ENCODE measurements at places on chromosomes 2 and 18. TPM values are rescaled to one million over a fixed set of nuclear protein-coding genes. Genes with fewer than 3 reads are reported as not detected.

DNA sequence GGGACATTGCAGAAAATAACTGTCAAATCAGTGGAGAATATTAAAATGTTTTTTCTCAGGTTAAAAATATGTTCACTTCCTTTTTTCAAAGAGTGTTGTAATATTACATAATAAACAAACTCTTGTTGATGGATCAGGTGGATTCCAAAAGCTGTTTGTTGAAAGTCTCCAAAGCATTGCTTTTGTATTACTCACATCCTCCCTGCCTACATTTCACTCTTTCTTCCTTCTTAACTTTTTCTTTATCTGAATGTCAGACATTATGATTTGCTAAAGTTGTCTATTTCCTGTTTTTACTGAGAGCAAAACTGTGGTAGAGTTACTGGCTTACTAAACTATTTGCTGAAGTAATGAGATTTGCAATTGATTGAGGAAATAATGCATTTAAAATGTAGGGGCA is 92.1 kb downstream of the CDH19 start:
- no peak for DNase-seq

GRCh38 chr2:19574778-19575260 is 216.4 kb upstream of the OSR1 start:
- DNase-seq: peak; percentile 48

DNA sequence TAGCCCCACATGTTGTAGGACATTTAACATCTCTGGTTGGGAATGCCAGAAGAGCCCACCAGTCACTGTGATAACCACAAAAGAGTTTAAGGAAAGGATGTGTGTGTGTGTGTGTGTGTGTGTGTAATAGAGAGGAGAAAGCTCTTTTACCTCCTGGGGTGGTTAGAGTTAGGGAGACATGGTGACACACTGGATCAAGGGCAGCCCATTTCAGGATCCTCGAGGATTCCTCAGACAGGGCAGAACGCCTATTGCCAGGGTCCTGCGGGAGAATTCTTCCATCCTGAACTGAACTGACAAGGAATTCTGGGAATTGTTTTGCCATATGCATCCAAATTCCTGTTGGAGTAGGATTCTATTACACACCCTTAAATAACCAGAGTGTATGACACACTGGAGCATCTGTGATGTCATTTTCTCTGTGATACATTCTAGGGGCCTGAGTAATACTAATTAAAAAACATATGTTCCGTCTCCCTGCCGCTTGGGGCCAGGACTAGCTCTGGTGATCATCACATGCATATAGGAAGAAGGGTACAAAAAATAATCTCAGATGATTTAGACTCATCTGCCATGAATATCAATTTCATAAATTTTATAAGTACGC is 156.4 kb upstream of the MMADHC start:
- DNase-seq: no peak

DNA sequence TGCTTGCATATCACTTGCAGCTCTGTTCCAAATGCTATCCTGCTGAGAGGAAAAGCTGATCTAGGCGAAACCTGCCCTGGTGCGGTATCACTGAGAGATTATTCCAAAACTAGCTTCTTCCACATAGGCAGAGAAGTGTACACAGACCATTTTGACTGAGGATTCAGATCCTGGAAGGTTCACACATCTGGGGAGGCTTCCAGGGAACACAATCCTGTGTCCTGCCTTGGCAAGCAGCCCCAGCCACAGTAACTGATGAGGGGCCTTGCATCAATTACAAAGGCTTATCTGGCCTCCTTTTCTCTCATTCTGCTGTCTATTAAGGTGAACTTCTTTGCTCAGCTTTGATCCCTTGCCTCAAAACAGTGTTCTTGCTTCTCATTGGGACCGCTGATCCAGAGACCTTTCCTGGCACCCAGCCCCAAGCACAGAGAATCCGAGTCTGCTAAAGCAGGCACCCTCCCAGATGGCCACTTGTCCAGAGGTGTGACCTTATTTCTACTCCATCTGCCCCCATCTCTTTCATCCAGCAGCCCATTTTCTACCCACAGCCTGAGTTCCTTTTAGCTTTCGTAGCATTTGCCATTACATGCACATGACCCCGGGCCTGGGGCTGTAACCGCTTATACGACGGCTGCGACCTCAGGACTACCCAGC is 52.3 kb upstream of the ZFP36L2 start:
- DNase-seq: no peak

DNA sequence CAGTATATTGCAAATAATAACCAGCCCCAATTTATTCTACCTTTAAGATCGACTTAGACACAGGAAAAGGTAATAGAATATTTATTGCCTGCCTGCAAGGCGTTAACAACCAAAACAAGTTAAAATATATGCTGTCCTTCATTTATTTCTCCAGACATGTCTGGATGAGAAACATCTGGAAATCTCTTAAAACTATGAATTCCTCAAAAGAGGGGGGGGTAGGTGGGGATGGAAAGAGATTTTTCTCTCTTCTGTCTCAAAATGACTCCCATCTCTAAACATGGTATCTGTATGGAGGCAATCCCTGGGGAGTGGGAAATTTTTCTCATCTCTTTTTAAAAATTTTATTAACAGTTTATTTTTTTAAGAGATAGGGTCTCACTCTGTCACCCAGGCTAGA is 113.0 kb downstream of the CDH2 start:
- no peak for DNase-seq

DNA sequence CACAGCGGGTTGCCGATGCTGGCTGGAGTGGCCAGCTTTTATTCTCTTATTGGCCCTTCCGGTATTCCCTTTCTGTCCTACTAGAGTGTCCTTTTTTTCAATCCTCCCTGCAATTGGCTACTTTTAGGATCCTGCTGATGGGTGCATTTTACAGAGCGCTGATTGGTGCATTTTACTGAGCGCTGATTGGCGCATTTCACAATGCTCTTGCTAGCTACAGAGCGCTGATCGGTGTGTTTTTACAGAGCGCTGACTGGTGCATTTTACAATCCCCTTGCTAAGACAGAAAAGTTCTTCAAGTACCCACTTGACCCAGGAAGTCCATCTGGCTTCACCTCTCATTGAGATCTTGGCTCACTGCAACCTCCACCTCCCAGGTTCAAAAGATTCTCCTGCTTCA is 44.4 kb upstream of the SPRED2 start:
- DNase-seq: no peak

The GPR35 gene
- 4.7 TPM for total RNA-seq

- no peak for DNase-seq
Observed at GRCh38 chr2:237696461-237696860, 69.1 kb downstream of the LRRFIP1 start.

DNA sequence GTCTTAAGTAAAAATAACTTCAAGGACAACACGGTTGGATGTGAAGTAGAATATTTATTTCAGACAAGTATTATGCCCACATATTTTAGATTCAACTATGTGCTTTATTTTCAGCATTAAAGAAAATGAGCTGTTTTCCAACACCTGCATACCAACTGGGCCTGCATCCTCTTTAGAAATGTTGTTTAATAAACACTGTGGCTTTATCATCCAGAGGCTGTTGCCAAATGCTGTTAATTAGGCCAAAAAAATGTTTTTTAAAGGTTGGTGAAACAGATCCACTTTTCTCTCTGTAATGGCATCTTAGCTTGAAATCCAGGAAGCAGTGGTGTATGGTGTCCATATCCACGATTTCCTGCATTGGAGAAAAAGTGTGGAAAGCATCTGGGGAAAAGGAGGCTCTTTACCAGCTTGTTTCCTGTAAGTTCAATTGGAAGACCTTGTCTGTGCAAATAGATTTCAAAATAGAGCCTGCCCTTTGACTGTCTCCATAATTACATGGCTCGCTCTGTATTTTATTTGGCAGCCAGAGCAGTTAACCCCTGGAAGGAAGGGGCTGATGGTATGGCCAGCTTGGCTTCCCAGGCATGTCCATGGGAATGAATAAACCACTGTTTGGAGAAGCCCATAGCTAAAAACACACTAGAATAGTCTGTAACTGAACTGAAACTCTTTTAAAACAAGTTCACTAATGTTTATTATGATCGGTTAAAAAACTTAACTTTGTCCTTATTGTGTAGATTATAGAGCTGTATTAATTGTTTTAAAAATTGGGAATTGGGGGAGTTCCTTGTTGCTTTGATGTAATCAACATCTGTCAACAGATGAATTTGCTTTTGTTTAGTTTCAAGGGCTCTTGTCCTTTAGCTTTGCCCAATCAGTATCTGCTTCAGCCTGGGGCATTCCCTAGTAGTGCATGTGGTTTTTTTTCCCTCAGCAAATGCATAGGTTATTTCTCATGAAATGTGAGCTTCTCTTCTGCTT is 33.0 kb upstream of the DLX1 start:
- no peak for DNase-seq

DNA sequence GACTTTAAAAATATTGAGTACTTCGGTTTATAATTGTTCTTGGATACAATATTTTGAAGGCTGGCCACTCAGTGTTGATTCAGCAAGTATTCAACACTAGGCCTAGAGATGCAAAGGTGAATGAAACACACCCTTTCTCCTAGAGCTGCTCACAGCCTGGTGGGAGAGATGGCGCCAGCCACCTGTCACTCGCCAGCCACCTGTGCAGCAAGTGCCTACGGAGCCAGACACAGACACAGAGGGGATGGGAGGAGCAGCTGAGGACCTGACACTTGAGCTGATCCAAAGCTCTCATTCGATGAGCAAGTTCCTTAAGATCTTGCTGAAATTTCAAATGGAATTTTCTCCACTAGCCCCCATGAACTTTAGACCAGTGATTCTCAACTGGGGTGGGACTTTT is 151.1 kb upstream of the RIOK3 start:
- DNase-seq: no peak

- DNase-seq: no peak
Observed at GRCh38 chr2:215452725-215453124, 16.9 kb upstream of the FN1 start.

The NAB1 gene
- total RNA-seq: 71.8 TPM

The CRYGD gene
- total RNA-seq: not detected
